Foreskin melanocyte (primary cell): ENCODE measurements at places on chromosomes 16 and 17.

GRCh38 chr16:76201385-76201784, 75.8 kb upstream of the CNTNAP4 start:
- DNase-seq, result no peak

GRCh38 chr16:14566599-14566998, 63.5 kb downstream of the PARN start:
- no peak for DNase-seq

DNA sequence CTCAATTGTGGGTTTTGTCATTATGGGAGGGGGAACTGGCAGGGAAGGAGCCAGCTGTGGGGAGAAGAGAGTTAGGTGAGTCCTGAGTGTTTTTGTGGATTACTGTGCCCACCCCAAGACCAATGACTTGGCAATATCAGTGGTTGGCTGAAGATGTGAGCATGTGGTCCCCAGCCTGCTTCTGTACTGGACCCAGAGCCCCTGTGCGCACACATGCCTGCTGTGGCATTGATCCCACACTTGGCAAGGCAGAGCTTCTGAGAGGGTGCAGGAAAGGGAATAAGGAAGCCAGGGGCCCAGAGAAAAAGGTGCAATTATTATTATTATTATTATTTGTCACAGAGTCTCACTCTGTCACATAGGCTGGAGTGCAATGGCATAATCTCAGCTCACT, 1.3 kb downstream of the PRAC1 start:
- DNase-seq, result no peak

DNA sequence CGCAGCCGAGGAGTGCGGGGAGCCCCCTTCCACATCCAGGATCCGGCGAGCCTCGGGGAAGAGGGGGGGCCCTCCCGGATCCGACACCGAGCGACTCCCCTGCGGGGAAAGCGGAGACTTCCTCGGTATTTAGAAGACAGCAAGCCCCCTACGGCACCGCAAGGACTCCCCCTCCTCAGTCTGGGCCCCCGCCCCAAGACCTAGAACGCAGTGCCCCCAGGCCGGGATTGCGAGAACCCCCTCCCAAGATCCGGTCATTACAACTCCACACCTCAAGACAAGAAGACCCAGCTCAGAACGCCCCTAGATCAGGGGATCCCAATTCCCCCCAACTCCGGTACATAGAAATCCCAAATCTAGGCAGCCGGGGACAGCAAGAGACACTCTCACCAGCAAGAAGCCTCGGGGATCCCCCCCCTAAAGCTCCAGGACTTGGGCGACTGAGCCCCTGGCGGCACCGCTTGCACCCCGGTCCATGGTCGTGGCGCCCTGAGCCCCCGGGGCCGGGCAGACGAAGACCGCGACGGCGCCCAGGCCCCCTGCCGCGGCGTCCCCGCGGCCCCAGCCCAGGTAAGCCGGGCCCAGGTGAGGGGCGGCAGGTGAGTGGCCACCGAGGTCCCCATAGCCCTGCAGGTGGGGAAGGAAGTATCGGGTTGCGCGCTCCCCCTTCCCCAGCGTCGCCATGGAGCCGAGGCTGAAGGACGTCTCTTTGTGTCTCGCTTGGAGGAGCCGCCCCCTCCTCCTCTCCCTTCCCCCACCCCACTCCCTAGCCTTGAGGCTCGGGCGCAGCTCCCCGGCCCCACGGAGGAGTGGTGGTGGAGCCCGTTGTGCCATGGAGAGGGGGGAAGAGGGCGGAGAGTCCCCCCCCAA, 641 bp downstream of the SBK1 start:
- DNase-seq, result no peak

DNA sequence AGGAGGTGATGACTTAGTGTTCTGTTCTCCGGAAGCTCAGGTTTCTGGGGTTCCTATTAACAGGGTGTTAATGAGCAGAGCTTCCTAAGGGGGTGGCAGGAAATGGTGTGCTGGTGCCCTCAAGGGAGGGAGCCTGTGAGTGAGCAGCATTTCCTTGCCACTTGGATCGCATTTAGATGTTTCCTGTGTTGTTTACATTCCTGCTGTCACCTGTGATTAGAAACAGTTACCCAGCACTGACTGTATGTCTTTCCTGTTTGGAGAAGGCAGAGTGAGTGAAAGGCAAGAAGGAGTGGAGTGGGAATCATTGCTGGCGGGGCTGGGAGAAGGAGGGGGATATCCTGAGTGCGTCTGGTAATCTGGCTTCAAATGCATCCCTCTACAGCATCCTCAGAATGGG, 214.6 kb downstream of the CCDC182 start:
- no peak for DNase-seq

GRCh38 chr17:69523244-69523861, 108.9 kb downstream of the MAP2K6 start:
- DNase-seq, result peak; percentile 26

DNA sequence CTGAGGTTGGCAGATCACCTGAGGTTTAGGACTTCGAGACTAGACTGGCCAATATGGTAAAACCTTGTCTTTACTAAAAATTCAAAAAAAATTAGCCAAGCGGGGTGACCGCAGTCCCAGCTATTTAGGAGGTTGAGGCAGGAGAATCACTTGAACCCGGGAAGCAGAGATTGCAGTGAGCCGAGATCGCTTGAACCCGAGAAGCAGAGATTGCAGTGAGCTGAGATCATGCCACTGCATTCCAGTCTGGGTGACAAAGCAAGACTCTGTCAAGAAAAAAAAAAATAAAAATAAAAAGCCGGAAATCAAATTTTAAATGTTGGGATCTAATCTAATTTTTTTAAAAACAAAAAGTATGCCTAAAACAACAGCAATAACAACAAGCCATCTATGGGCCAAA, 56.3 kb downstream of the ABCC1 start:
- no peak for DNase-seq

DNA sequence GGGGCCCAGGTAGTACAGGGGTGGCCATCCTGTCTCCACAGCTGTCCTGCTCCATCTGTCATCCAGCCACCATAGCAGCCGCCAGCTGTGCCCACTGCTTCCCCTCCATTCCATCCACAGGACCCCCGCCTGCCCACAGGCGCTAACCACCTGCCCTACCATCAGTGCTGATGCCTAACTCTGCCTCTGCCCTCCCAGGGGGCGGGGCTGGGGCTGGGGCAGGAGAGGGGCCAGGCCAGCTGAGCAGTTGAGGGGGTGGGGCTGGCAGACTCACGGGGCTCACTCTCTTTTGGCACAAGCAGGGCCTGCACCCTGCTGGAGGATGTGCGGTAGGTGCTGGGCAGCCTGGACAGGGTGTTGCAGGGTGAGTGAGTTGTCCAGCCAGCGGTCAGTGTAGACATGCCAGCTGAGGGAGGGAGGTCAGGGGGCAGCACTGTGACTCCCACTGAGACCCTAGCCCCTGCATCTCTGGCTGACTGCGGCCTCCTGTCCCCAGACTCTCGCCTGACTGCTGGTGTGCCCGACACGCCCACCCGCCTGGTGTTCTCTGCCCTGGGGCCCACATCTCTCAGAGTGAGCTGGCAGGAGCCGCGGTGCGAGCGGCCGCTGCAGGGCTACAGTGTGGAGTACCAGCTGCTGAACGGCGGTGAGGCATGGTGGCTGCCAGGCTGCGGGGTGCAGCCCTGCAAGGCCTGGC, 9.6 kb downstream of the GALK1 start:
- no peak for DNase-seq

DNA sequence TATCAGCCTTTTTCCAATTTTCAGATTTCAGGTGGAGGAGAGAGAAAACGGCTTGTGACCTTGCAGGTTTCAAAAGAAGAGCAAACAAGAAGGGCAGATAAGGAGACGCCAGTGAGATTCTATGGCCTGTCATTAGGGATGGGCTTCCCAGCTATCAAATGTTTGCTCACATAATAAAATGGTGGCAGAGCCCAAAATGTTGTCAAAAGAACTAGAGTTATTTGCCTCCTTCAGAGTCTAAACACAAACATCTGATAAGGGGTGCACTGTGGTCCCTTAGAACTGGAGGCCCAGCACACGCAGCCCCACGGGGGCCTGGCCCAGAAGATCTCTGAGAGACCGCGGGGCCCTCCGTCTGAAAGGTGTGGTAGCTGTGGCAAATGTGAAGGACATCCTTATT, 46.1 kb upstream of the DDX52 start:
- no peak for DNase-seq

DNA sequence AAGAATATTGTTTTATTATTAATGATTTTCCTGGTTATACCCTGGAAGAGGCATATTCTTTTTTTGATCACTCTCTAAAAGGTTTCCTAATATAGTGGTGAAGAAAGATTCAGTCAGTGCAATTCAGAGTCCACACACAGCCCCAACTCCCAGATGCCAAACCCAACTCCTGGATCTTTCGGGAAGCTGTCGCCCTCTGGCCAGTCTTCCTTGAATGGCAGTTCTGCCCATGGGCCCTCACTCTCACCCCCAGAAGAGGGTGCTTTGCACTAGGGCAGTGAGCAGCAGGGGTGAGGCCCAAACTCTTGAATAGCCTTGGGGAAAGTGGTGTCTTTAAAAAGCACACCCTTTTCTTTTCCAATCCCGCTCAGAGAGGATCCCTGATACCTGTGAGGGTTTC, 11.0 kb downstream of the KRT32 start:
- no peak for DNase-seq

- peak; percentile 63 for DNase-seq
Measured at GRCh38 chr17:38742411-38743308, 5.5 kb downstream of the PCGF2 start.

GRCh38 chr16:4649744-4650442, 25.3 kb downstream of the MGRN1 start:
- DNase-seq, result no peak

GRCh38 chr16:59213952-59214351, 479.8 kb upstream of the GOT2 start:
- DNase-seq, result no peak

DNA sequence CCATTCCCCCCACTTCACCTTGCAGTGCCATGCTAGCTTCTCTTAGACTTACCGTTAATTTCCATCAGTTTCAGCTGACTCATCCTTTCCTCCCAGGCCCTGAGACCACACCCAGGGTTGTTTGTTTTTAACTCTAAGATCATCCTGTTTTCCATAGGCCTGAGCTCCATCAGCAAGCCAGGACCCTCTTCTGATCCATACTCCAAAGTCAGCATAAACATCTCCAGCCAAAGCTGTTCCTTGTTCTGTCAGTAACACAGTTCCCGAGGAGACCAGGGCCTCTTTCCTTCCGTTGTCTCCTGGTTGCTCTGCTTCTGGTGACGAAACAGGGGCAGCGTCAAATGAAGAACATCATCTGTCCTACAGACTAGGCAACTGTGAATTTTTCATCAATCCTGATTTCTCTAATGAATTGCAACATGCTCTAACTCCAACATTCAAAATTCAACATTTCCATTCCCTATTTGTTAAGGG, 83.8 kb upstream of the HNF1B start:
- no peak for DNase-seq
